Mesothelial cell of epicardium (in vitro differentiated cells): ENCODE measurements at places on chromosomes 3 and 15.

- no peak for DNase-seq
Observed at GRCh38 chr3:71172189-71172588, 411.3 kb downstream of the FOXP1 start.

DNA sequence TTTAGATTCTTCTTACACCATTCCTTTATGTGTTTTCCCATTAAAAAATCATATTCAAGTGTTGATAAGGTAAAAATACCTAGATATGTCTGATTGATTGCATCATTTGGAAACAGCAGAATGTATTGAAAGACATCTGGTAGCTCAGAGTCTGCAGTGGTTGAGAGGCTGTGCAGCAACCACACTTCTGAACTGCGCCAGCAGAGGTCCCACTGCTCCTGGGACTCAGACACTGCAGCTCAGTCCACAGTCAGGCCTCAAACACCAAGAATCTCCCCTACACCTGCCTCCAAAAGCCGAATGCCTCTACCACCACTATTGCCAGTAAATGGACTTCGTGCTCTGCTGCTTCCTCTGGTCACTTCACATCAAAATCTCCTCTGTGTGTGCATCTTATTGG, 176.9 kb upstream of the LMCD1 start:
- no peak for DNase-seq

DNA sequence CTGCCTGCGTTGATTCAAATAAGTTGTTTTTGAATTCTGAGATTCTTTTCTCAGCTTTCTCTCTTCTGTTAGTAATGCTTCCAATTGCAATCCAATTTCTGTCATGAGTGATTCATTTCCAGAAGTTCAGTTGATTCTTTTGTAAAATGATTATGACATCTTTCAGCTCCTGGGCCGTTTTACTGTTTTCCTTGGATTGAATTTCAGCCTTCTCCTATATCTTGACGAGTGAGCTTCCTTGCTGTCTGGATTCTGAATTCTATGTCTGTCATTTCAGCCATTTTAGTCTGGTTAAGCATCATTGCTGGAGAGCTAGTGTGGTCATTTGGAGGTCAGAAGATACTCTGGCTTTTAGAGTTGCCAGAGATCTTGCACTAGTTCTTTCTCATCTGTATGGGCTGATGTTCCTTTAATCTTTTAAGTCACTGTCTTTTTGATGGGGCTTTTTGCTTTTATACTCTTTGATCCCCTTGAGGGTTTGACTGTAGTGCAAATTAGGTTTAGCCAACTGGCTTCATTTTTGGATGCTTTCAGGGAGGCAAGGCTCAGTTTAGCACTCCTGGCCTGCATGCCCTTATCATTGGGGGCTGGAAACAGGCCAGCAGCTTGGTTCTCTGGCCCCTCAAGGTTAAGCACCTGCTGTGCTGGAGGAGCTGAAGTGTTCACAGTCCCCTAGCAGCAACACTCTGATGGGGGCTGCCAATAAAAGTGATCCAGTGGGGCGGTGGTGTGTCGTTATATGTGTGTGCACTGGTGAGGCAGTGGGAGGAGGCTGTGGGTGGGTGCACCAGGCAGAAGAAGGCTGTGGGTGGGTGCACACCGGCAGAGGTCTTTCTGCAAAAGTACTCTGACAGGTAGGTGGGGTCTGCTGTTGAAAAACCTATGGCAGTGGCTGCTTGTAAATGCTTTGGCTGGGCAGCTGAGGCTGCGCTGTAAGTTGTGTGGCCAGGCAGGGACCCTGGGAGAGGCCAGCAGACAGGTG, 51.2 kb downstream of the MCTP2 start:
- DNase-seq, result no peak

DNA sequence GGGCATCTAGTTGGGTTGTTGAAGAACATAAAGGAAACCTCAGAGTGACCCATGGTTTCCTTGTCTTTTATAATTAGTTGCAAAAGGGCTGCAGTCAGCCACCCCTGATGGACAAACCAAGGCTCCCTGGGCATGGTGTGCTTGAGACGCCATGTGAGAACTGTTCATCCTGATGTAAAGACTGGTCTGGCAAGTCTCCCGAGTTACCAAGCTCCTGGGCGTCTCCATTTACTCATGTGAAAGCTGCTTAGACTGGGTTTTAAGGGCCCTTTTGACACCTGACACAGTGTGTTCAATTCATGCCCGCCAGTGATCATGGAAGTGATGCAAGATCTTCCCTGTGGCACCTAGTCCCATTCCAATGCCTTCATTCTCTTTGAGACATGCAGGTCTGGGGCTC, 49.4 kb downstream of the GRK7 start:
- no peak for DNase-seq

DNA sequence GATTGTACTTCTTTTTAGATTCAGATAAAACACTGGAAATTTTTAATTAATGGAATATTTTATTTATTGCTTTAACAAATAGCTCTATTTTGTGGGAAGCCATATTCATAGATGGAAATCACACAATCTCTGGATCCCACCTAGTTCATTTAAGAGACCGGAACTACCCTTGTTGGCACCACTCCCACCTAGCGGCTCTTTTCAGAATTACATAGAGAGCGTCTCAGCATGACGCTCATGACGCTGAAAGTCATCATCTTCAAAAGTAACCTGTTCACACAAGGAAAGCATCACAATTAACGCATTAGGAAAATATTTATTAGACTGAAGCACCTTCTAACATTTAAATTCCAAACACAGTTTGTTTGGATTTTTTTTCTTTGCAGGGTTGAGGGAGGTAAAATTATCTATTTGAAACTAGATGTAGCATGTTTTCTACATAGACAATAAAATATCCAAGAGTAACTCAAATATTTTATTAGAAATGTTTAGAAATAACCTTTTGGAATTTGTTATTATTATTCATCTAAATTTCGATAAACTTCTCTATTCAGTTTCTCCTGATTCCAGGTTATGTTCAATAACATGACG, 214.9 kb upstream of the ARRDC4 start:
- DNase-seq, result no peak
